NCI-H1694 treated with DMSO at 0.1 percent for 48 hours (cell line): ENCODE measurements at places on chromosomes 4 and X.

- no peak for DNase-seq
Observed at GRCh38 chr4:39433878-39434492, 24.7 kb downstream of the RPL9 start.

- peak; percentile 23 for DNase-seq
Observed at GRCh38 chr4:133148690-133149363, at the start of gene PCDH10. PCDH10 (plus strand) TSS chr4:133149294; CDS start chr4:133150141, 847 bp downstream.

- no peak for DNase-seq
Observed at GRCh38 chrX:48961585-48962091, 4.2 kb upstream of the OTUD5 start.

DNA sequence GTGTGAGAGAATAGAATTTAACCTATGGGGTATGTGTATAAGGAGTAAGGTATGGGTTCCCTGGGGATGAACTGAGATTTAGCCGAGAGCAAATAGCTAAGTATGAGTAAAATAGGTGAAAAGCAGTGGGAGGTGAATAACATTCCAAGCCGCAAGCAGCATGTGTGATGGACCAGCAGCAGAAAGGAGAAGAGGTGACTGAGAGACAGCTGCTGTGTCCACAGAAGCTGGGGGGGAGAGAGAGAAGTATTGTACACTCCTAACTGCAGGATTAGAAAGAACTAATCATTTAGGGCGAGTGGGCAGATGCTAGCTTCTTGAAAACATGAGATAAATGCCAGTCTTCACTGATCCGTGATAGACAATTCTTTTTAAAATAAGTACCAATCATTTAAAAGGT lies 296.0 kb downstream of the KLHL4 start:
- no peak for DNase-seq

DNA sequence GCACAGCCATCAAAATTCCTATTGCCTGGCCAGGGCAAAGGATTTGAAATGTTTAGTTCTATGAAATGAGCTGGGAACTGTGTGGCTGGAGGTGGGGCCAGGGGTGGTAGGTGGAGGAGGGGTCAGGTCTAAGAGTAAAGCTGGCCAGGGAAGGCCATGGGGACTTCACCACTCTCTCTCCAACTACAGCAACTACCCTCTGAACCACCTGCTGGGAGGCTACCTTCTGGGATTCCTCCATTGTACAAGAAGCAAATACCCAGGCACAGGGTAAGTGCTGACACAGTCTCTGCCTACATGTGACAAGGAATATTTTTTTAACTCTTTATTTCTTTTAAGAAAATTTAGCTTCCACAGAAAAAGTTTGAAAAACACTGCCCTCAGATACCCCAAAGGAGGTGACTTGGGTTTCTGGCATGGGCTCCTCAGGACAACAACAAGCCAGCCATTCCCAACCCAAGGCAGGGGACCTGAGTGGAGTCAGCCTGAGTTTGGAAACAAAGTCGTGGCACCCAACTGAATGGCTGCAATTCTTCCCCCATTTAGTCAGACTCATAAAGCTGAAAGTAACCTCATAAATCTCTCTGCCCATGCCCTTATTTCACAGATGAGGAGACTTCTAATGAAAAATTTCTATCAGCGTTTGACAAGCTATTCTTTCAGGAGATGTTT lies 593.8 kb upstream of the DIPK2B start:
- DNase-seq = no peak

- no peak for DNase-seq
Observed at GRCh38 chr4:7777871-7778509, 161.7 kb downstream of the AFAP1 start.

DNA sequence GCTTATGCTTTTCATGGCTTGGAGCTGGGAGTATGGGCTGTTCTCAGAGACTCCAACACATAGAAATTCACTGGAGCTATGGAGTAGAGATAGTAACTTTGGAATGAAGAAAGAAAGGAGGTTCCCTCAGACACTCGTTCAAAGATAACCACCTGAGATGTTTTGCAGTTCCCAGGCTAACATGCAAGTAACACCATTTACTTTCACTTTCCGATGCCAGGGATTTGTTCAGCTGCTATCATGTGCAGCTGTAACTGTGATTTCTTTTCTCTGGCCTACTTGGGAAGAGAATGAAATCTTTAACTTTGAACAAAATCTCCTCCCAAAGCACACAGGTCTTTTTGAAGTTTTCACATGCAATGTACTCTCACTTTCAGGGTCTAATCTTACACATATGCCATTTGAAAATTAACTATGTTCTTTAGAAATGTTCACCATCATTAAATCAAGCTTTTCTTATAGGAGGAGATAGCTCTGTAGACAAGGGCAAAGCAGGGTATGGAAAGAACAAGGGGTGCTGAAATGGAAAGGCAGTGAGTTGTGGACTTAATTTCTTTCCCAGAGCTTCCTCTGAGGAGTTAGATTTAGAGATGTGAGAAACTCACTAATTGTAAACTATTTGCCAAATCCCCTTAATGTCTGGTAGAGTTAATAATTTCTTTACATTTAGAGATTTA lies 514.3 kb downstream of the PDHA2 start:
- DNase-seq = no peak

- no peak for DNase-seq
Observed at GRCh38 chr4:140666889-140667614, 89.1 kb downstream of the TBC1D9 start.

DNA sequence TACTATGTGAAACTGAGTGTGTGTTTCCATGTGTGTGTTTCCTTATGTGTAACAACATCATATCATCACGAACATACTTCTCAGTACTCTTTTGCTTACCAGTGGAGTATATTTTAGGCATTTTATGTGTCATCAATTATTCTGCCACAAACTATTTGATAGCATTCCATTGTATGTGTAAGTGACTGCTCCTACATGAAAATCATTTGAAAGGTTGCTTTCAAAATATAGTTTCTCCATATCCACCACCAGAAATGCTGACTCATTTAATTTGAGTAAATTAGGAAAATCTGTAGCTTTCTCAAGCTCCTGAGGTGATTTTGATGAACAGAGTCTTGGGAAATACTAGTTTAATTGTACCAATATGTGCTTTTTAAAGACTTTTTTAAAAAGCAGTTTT lies 376.2 kb downstream of the PCDH18 start:
- no peak for DNase-seq

- no peak for DNase-seq
Observed at GRCh38 chr4:23888421-23889319, 1.2 kb downstream of the PPARGC1A start.

DNA sequence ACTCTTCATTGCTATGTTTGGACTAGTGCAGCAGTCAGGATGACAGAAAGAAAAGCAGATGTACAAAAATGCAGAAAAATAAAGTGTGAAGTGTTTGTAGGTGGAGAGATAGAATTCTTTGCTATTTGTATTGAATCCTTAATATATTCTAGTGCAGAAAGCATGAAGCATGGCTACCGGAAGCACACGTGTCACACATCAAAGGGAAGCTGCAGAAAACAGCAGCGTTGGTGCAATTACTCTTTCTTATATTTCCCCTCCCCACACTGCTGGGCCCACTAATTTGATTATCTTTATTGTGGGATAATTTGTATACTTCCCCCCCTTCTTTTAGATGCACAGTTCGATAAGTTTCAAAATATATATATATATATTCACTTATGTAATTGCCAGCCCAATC lies 35.9 kb upstream of the TAPT1 start:
- DNase-seq = no peak

DNA sequence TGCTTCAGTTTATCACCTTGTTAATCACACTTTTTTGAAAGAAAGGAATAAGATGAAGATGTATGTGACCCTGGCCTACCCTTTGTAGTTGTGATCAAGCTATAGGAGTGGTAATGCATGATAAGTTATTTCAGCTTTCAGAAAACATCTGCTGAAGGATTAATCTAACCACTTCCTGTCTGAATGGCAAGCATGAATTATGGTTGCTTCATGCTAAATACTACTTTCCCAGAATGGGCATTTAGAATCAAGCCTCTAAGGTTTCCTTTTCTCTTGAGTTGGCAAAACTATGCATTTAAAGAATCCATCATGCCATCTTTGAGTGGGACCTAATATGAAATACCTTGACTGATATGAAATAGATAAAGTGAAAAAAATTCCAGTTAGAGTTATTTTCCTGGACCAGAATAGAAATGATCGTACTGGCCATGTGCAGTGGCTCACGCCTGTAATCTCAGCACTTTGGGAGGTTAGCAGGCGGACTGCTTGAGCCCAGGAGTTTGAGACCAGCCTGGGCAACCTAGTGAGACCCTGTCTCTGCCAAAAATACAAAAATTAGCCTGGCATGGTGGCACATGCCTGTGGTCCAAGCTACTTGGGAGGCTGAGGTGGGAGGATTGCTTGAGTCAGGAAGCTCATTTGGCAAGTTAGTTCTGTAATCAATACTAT lies 59.1 kb downstream of the ANXA3 start:
- no peak for DNase-seq

DNA sequence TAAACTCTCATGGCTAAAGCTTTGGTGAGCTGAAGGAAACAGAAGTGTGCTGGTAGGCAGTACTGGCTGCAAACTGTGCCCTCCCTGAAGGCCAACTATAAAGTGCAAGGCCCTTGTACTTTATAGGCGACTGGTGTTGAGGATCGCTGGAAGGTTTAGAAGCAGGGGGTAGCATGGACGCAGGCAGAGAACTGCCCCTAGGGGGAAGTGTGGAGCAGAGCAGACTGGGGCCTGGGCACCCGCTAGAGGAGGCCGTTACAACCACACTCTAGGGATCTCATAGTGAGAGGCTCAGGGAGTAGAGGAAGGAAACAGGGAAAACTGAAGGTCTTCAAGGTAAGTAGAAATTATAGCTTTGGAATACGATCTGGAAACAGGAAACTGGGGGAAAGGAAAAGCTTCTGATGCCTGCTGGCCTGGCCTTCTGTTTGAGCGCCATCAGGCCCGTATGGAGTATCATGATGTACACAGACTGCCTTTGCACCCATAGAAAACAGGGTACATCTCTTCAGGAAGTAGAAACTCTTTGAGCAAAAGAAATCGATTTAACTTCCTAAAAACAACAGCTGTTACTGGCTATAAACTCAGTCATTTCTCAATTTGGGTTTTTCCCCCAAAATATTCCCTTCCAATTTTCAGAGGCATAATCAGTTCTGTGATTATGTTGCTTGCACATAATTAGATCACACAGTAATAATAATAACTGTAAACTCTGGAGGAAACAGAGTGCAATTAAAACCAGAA lies 23.9 kb upstream of the TMSB4X start:
- no peak for DNase-seq

GRCh38 chrX:129798888-129799287 lies 19.1 kb downstream of the SASH3 start:
- no peak for DNase-seq

GRCh38 chrX:101693476-101693875 lies 33.8 kb upstream of the ARMCX2 start:
- no peak for DNase-seq

DNA sequence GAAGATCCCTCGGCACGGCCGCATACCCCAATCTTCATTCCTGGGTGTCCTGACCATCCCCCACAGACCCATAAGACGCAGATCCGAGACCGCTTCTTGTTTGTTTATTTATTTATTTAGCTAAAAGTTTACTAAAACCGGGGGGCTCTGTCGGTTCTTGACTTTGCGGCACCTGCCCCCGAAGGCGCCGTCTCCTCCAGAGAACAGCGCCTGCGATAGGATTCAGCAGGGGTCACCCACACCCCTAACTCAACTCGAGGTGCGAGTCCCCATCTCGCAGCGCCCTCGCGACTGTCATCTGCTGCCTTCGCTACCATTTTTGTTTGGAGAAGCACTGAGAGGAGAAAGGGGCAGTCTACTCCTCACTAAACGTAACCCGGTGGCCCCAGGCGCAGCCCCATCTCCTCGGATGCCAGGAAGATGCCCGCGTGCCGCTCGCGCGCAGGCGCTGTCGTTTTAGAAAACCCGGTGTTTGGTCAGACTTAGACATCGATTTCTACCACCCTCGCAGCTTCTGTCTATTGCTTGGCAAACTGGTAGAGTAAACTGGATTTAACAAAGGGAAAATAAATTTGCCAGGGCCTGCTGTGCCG lies 18.9 kb upstream of the GPR101 start:
- no peak for DNase-seq

- no peak for DNase-seq
Observed at GRCh38 chrX:122078079-122078478, 1030.7 kb downstream of the GLUD2 start.

GRCh38 chr4:24473309-24473721 lies 111.0 kb downstream of the DHX15 start:
- DNase-seq = peak; percentile 36

DNA sequence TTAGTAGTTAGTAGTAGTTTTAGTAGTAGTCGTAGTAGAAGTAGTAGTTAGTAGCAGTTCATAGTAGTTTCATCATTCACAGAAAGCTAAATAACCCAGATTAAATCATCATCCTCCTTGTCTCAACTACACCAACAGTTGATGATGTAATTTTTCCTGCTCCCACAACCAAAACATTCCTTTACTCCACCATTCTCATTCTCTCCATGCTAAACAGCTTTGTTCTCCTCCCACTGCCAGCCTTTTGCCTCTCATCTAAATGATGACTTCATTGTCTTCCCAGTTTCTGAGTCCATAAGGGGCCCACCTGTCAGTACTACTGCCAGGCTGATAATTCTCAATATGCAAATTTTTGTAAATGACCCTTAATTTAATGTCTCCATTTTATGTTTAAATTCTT lies 68.9 kb downstream of the ARHGAP24 start:
- DNase-seq = no peak

DNA sequence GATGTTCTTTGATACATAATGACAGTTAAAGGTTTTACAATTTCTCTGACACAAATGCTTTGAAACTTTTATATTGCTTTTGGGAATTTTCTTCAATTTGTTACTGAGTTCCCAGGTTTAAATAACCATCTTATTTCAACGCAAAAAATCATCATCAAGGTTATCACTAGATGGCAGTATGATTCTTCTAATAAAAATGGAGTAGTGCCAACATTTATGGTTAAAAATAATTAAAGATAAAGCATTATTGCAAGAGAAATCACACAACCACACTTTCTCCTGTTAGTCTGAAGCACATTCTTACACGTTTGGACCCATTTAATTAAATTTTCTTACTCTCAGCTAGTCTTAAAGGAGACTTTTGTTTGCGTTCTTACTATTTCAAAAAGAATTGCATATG lies 611.3 kb upstream of the CPXCR1 start:
- DNase-seq = peak; percentile 3

DNA sequence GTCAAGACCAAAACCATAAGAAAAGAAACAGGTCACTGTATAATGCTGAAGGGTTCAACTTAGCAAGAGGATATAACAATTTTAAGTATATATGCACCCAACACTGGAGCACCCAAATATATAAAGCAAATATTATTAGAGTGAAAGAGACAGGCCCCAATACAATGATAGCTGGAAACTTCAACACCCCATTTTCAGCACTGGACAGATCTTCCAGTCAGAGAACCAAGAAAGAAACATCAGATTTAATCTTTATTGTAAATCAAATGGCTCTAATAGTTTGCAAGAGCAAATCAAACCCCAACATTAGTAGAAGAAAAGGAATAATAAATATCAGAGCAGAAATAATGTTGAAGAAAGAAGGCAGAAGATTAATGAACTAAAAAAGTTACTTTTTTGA lies 36.2 kb downstream of the MAGED4 start:
- DNase-seq = no peak

GRCh38 chr4:123776267-123776666 lies 379.7 kb downstream of the SPRY1 start:
- no peak for DNase-seq

GRCh38 chr4:40193578-40193977 lies 3.3 kb upstream of the RHOH start:
- no peak for DNase-seq
